ENCODE measurements at places on chromosomes 7 and 10. TPM values are rescaled to one million over a fixed set of nuclear protein-coding genes. Genes with fewer than 3 reads are reported as not detected.
A peak's percentile ranks its signal among the peaks of the same experiment; 100 is the strongest.

DNA sequence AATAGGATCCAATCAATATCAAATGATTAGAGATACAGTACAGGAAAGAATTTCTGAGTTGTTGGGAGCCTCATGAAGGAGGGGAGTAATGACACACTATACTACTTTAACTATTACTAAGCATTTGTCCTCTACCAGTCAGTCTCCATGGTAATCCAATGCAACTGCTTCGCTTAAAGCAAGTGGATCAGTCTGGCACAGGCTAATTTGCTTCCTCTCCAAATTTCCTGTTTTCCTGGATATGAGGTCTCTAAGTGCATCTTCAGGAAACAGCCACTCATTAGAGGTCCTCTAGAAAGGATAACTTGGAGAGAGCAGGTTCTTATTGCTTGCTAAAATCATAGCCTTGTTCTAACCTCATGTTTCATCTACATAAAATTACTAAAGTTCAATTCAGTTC, 8.4 kb upstream of the SEPTIN7 start:
- H3K27me3 ChIP-seq = no peaks in the 10 kb centered on the region
- no peaks in the 10 kb centered on the region for H3K4me1 ChIP-seq
- no peak overlapping the region for H3K4me3 ChIP-seq
- H3K27ac ChIP-seq = no peak overlapping the region

DNA sequence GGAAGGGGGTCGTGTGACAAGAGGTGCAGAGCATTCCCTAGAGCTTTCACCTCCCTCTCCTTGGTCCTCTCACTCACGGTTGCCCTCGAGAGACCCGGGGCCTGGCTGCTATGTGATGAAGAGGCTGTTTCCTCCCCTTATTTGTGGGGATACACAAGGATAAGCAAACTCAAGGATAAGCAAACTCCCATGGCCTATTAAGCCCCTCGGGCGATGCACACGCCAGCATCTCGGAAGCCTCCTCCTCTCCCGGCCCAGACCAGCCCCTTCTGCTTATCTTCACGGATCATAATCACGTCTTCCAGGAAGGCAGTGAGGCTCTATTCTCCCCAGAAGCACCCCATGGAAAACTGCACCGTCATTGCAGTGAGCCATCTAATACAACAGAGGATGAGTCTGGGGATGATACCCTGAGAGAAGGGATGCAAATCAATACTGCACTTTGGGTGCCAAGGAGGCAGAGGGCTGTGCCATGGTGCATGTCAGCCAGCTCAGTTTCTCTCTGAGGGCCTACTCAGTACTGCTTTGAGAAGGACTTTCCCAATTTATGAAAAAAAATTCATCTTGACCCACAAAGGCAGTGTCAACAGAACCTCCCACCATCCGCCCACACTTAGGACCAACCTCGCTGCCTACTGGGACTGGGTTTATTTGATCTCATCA, 22.2 kb downstream of the TMEM273 start:
- no peak for DNase-seq
- H3K27me3 ChIP-seq = no peaks in the 10 kb centered on the region
- no peak overlapping the region for H3K4me3 ChIP-seq
- no peaks in the 10 kb centered on the region for H3K4me1 ChIP-seq

GRCh38 chr10:9274206-9274755, 1219.8 kb downstream of the GATA3 start:
- H3K36me3 ChIP-seq = no peaks in the 10 kb centered on the region
- no peaks in the 10 kb centered on the region for H3K27me3 ChIP-seq
- H3K27ac ChIP-seq = no peak overlapping the region
- H3K4me1 ChIP-seq = no peaks in the 10 kb centered on the region

GRCh38 chr7:31070991-31071644, 19.0 kb downstream of the ADCYAP1R1 start:
- no peaks in the 10 kb centered on the region for H3K36me3 ChIP-seq
- H3K27ac ChIP-seq = no peak overlapping the region
- DNase-seq = no peak
- H3K4me3 ChIP-seq = no peak overlapping the region

- H3K27me3 ChIP-seq = no peaks in the 10 kb centered on the region
- DNase-seq = no peak
- H3K4me3 ChIP-seq = no peak overlapping the region
- peaks cover 8% of the 10 kb centered on the region for H3K36me3 ChIP-seq
Measured at GRCh38 chr10:59801171-59801570, 47.9 kb upstream of the MRLN start.

DNA sequence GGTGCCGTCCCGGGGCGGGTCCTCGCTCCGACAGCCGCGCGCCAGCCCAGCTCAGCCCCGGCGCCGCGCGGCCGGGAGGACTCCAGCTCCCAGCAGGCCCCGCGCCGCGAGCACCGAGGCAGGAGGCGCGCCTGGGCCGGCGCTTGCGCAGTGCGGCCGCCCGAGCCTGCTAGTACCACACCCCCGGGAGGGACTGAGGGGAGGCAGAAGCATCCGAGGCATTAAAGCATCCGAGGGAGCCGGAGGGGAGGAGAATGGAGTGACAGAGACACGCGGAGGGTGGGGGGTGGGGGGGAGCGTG, at the start of gene GRK5:
TSS of gene GRK5 (plus strand) at position 206 of the 301 bp plus-strand sequence. CDS start 347 bp downstream, outside the sequence.
- H3K36me3 ChIP-seq = no peaks in the 10 kb centered on the region
- DNase-seq = peak; percentile 79
- H3K4me1 ChIP-seq = peaks cover 58% of the 10 kb centered on the region
- peak within 1 kb of the TSS; percentile 91 for H3K4me3 ChIP-seq

GRCh38 chr7:48876087-48876486, 48.3 kb upstream of the CDC14C start:
- H3K27me3 ChIP-seq = no peaks in the 10 kb centered on the region
- DNase-seq = no peak
- H3K4me3 ChIP-seq = no peak overlapping the region
- no peaks in the 10 kb centered on the region for H3K4me1 ChIP-seq
- no peak overlapping the region for H3K27ac ChIP-seq
- H3K36me3 ChIP-seq = no peaks in the 10 kb centered on the region

DNA sequence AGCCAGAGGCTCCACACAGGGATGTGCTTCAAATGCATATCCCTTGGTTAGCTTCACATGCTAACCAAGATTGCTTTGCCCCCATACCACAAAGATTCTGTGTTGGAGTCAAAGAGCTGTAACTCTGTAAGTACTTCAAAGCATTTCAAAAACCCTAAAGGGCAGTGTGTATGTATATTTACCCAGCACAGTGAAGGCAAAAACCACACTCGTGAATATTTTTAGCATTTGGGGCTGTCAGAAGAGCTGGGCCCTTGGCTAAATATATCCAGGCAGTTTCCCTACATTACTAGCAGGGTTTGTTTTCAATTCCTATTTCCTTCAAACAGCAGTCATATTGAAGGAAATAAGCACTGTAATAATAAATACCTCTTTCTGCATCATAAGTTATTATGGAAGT, 84.2 kb upstream of the STEAP1B start:
- no peak for DNase-seq
- no peak overlapping the region for H3K27ac ChIP-seq
- H3K36me3 ChIP-seq = no peaks in the 10 kb centered on the region
- no peaks in the 10 kb centered on the region for H3K27me3 ChIP-seq
- no peak overlapping the region for H3K4me3 ChIP-seq

GRCh38 chr10:34037499-34037898, 703.0 kb upstream of the NRP1 start:
- no peaks in the 10 kb centered on the region for H3K36me3 ChIP-seq
- no peaks in the 10 kb centered on the region for H3K27me3 ChIP-seq
- no peaks in the 10 kb centered on the region for H3K4me1 ChIP-seq
- H3K4me3 ChIP-seq = no peak overlapping the region

GRCh38 chr10:86646532-86646931, 7.8 kb upstream of the OPN4 start:
- DNase-seq = no peak
- peaks cover 6% of the 10 kb centered on the region for H3K4me1 ChIP-seq

- H3K27me3 ChIP-seq = no peaks in the 10 kb centered on the region
- DNase-seq = no peak
- peaks cover 10% of the 10 kb centered on the region for H3K4me1 ChIP-seq
- no peak overlapping the region for H3K27ac ChIP-seq
- H3K36me3 ChIP-seq = no peaks in the 10 kb centered on the region
- no peak overlapping the region for H3K4me3 ChIP-seq
Measured at GRCh38 chr10:23063973-23064812, 31.2 kb upstream of the MSRB2 start.

- H3K4me3 ChIP-seq = no peak overlapping the region
- H3K36me3 ChIP-seq = peaks cover 17% of the 10 kb centered on the region
- DNase-seq = no peak
- no peaks in the 10 kb centered on the region for H3K4me1 ChIP-seq
- H3K27me3 ChIP-seq = no peaks in the 10 kb centered on the region
- no peak overlapping the region for H3K27ac ChIP-seq
Measured at GRCh38 chr10:30047430-30047829, 12.0 kb downstream of the JCAD start.

DNA sequence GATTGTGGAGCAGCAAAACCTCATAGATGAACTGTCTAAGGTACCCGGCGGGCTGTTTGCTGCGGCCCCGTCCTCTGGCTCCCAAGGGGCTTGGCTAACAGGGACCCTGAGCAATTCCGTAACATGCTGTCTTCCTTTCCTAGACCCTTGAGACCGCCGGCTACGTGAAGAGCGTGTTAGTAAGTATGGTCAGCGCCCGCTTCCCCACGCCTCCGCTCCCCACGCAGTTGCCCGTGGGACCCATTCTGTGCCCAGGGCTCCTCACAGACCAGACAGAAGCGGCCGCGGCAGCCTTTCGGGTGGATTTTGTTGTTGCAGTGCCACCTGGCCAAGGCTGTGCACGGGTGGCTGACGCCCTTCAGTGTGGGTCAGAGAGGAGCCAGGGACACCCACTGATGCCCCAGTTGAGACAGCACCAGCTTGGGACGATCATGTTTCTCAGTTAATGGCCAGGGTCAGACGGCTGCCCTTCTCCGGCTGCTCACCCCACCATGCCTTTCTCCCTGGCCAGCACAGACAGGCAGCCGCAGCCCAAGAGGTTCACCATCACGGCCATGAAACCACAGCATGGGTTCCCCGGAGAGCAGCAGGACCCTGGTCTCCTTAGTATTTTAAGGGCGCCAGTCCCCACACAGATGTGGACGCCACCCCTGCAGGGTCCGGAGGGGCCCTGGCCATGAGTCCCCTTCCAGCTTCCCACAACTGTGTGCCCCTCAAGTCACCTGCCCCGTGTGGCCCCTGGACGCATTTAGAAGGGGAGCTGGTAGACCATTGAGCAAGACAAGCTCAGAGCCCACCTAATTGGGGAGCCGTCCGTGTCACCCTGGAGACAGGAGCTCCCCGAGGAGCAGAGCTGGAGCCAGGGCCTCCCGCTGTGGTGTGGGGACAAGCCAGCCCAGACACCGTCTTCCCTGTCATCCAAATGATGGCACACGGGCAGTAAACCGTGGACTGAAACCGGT, 49.4 kb upstream of the DPYSL4 start:
- H3K4me3 ChIP-seq = no peak overlapping the region
- no peaks in the 10 kb centered on the region for H3K27me3 ChIP-seq
- no peak overlapping the region for H3K27ac ChIP-seq
- DNase-seq = no peak
- H3K4me1 ChIP-seq = peaks cover 3% of the 10 kb centered on the region

GRCh38 chr7:134328900-134329299, 12.2 kb upstream of the SLC35B4 start:
- H3K4me1 ChIP-seq = no peaks in the 10 kb centered on the region
- H3K4me3 ChIP-seq = no peak overlapping the region
- no peak overlapping the region for H3K27ac ChIP-seq
- DNase-seq = no peak

DNA sequence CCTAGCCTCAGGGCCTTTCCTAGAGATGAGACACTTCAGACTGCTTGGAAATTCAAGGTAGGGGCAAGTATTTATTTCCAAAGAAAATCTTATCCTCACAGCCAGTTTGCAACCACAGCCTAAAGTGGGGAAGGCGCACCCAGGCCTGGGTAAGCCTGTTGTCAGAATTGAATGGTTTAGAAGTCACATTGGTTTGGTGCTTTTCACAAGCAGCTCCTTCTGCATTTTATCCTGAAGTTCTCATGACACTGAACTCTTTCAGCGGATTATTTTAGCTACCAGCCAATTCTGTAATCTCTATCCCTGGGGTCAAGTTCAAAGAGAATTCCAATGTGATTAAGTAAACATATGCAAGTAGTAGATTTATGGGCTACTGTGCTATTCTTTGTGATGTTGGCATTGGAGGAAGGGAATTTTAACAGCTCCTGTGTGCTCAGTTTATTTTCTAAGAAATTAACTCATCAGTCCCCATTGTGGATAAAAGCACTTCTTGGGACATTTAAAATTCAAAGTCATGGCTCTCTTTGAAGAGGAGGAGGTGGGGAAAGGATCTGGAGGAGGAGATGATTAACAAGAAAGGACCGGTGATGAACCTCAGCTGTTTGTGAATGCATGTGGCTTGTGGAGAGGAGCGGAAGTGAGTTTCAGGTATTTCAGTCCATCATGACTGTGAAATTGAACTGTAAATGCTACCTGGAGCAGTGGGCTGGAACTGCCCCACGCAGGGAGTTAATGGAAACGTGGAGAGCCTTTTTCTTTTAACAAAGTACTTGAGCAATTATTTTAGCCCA, 90.2 kb upstream of the CACUL1 start:
- H3K27me3 ChIP-seq = no peaks in the 10 kb centered on the region
- no peak for DNase-seq
- H3K4me3 ChIP-seq = no peak overlapping the region
- no peaks in the 10 kb centered on the region for H3K36me3 ChIP-seq

DNA sequence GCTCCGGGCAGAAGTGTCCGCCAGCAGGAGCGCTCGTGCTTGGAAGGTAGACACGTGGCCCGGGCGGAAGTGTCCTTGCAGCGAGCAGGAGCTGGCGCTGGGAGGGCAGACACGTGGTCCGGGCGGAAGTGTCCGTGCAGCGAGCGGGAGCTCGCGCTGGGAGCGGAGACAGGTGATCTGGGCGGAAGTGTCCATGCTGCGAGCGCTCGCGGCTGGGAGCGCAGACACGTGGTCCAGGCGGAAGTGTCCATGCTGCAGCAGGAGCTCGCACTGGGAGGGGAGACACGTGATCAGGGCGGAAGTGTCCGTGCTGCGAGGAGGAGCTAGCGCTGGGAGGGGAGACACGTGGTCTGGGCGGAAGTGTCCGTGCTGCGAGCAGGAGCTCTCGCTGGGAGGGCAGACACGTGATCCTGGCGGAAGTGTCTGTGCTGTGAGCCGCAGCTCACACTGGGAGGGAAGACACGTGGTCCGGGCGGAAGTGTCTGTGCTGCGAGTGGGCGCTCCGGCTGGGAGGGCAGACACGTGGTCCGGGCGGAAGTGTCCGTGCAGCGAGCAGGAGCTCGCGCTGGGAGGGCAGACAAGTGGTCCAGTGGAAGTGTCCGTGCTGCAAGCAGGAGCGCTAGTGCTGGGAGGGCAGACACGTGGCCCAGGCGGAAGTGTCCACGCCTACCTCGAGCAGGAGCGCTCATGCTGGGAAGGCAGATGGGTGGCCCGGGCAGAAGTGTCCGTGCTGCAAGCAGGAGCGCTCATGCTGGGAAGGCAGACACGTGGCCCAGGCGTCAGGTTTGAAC, 41.1 kb upstream of the PRKAR1B start:
- H3K4me1 ChIP-seq = peaks cover 7% of the 10 kb centered on the region
- DNase-seq = no peak
- no peak overlapping the region for H3K27ac ChIP-seq
- H3K36me3 ChIP-seq = peaks cover 24% of the 10 kb centered on the region

- H3K4me3 ChIP-seq = no peak overlapping the region
- DNase-seq = no peak
- no peaks in the 10 kb centered on the region for H3K4me1 ChIP-seq
Measured at GRCh38 chr7:94239661-94240234, 154.9 kb upstream of the COL1A2 start.

ASB10 gene
- total RNA-seq = not detected

ANKIB1 gene
- 22.7 TPM for total RNA-seq

ATP5MK gene
- total RNA-seq = 497 TPM

MUC12 gene
- total RNA-seq = not detected

TMEM229A gene
- total RNA-seq = not detected

SPAG6 gene
- total RNA-seq = not detected

MRPS24 gene
- total RNA-seq = 86.0 TPM

ZP3 gene
- 4.8 TPM for total RNA-seq
